ENCODE measurements at places on chromosomes 2 and 18. TPM values are rescaled to one million over a fixed set of nuclear protein-coding genes. Genes with fewer than 3 reads are reported as not detected.
A peak's percentile ranks its signal among the peaks of the same experiment; 100 is the strongest.

- no peak for DNase-seq
These were observed 70.9 kb upstream of the HAAO start for GRCh38 chr2:42863320-42863719.

- no peak for DNase-seq
These were observed 121.8 kb upstream of the CWC22 start for GRCh38 chr2:180128861-180129260.

- no peak for DNase-seq
These were observed 73.8 kb upstream of the B3GNT7 start for GRCh38 chr2:231321556-231322334.

GRCh38 chr2:130764035-130764820, 8.9 kb downstream of the AMER3 start:
- no peak for DNase-seq

DNA sequence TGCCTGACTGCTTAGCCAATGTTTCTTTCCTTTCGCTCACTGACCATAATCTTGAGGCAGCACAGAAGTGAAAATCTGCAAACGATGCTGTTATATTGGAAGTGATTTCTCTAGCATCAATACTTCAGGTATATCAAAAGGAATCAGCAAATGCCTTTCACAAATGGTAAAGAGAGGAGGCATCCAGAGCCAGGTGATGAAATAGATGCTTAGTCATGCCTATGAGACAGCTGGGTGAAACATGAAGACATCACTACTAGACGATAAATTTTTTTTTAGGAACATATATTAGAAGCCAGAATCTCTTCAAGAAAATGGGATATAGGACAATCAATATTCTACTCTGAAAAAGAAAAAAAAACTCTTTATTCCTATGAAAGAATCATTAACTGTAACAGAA, 249.2 kb upstream of the SLC39A10 start:
- DNase-seq: no peak

DNA sequence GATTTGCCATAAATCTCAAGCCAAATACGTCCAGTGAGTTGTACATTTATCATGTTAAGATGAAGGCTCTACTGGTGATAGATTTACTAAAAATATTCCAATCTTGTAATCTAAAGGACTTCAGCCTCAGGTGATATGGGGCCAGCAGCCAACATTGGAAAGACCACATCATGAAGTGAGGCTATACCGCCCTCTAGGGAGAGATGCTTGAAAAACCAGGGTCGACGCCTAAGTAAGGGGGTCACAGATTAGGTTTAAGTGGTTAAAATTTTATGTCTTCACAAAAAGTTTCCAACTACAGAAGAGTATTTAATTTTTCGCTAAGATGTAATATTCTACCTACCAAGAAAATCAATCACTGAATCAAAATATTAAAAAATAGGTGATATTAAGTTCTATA, 33.3 kb downstream of the DOCK10 start:
- DNase-seq: peak; percentile 62

DNA sequence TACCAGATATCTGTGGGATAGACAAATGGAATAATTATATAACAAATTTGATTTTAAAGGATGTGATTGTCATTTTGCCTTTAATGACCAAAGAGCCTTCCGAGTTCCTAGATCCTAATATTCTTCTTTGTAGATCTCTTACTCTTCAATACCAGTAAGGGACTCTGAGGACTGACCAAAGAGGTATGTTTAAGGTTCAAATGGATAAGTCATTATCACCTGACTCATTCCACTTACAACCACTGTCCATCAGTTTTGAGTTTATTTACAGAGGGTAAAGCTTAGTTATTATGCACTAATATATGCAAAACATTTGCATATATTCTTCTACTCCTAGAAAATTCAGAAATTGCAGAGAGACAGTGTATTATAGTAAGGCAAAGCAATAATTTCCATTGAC, 62.7 kb downstream of the CCDC148 start:
- no peak for DNase-seq

GRCh38 chr18:42520138-42520537, 565.1 kb downstream of the PIK3C3 start:
- DNase-seq: no peak

DNA sequence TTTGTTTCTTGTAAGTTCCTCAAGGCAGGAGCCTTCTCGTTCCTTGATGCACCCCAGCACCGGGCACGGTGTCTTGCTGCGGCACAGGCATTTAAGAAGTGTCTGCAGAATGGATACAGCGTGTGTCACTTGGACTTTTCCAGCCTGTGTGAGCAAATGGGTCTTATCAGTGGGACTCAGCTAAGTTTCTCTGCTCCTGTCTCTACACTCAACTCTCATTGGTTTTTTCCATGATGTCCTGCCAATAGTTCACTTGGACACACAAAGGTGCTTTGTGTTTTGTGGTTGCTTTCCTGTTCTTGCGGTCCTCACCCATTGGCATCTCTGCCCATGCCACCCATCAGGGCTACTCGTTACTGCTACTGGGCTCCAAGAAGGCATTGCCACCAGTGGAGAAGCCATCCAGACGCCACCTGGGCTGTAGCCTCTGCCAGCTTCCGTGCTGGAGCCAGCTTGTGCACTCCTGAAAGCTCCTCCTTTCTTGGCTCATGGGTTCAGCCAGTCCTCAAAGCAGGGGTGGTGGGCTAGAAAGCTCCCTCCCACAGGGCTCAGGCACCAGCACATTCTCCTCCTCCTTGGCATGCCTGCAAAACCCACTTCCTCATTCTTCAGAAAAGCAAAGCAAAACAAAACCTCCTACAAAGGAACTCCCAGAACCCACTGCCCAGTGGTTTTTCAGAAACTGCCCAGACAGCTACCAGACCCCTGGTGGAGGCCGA, 41.4 kb downstream of the IL1R2 start:
- DNase-seq: no peak

DNA sequence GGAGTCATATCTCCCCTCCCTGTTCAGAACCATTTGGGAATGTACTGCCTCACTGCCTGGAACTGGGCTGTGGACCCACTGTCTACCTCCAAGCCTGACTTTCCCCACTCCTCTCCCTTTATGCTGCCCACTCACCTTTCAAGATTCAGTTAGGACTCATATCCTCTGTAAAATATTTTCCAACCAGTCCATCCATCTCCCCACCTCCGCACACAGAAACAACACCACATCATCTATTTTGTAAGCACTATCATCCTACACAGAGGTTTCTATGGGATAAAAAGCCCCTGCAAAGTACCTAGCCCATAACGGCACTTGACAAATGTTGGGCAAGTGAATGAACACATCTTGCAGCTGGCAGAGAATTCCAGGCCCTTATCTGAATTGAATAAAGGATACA, 250.8 kb downstream of the ANAPC1 start:
- no peak for DNase-seq

- no peak for DNase-seq
These were observed 21.5 kb upstream of the SPRED2 start for GRCh38 chr2:65453916-65454315.

GRCh38 chr2:67436221-67436620, 39.1 kb downstream of the ETAA1 start:
- DNase-seq: no peak

- DNase-seq: no peak
These were observed 152.7 kb downstream of the TWIST2 start for GRCh38 chr2:239000500-239001073.

DNA sequence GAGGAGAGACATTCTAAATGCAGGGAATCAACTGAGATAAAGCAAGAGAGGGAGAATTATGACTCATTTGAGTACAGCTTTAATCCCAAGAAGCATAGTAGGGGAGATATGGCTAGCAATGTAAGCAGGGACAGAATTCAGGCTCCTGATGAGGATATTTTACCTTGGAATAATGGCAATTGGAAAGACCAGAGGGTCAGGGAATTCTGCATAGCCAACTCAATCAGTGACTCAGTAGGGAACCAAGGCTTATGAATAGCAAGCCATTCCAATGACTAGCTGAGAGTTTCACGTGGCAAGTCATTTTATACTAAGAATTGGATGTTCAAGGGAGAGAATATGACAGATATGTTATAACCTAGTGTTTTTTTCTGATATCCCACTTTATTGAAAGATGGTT, 563.8 kb upstream of the NETO1 start:
- DNase-seq: peak; percentile 70

- no peak for DNase-seq
These were observed 428.0 kb downstream of the FBXO15 start for GRCh38 chr18:73719611-73720010.

DNA sequence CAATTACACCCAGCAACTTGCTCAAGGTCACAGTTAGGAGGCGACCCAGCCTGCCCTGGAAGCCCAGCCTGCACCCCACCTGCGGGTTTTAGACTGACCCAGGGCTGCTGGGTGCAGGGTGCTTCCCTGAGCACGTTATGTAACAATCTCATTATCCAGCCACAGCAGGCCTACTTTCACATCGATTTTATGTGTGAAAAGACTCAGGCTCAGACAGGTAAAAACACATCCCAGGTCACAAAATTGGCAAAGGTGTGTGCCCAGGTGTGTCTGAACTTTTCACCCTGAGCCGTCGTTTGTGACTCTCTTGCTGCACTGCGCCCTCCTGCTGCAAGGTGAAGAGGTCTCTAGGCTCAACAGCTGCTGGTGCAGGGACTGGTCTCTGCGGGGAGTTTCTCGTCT, 668.2 kb upstream of the HS6ST1 start:
- DNase-seq: no peak

DNA sequence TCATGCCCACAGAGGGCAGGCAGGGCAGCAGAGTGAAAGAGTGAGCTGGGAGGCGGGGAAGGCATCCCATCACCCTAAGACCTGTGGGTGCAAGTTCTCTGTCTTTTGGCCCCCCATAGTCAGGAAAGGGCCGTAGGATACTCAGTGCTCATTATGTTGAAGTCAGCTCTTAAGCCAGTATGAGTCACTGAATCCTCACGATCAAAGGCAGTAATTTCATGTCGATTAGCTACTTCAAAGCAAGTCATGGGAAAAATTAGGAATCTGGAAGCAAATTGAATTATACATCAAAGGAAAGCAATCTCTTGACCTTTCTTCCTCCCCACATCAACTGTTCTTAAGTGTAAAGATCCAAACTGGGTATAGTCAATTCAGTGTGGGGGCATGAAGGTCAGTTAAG, 178.9 kb downstream of the FHOD3 start:
- no peak for DNase-seq

DNA sequence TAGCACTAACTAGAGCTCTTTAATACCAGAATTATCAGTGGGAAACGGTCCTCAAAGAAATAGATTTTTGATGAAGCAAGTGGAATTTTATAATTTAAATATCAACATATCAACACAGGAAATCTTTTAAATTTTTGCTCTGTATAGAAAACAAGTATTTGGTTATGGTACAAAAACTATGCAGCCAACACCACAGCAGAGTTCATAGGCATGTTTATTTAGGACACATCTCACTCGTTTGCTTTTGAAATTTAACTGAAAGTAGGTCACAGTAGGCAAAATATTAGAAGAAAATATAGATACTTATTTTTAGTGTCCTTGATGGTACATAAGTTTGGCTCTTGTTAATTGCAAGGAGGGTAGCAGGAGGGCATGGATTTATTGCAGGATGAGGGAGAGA, 34.3 kb upstream of the TANC1 start:
- no peak for DNase-seq

- DNase-seq: no peak
These were observed 3.3 kb upstream of the SLC14A2 start for GRCh38 chr18:45611943-45612342.

DNA sequence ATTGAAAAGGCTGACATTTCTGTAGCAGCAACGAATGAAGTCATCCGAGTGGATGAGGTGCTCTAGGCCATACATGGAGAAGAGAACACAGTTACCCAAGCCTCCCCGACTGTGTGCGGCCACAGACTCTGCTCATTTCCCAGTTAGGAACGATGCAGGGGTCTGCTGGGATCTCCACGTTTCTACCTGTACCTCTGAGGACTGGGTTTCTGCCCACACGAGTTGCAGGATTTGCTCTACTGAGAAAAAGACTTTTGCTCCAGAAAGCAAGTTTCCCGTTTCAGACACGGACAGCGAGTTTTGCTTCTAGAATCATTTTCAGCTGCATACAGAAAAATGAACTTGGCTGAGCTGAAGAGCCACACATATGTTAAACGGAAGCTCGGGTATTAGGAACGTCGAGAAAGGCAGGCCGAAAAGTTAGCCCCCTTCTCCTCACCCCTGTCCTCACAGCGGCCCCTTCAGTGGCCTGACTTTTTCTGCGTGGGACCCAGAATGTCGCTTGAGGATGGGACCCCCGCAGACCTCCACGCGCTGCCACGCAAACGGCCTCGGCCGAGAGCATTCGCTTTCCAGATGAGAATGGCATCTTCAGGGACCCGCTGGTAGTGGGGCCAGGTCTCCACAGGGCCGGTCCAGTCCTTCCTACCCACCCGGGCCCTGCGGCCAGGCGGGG, 582 bp upstream of the RAB31 start:
- no peak for DNase-seq

GRCh38 chr18:41624460-41624859, 330.6 kb upstream of the PIK3C3 start:
- DNase-seq: no peak

The CD207 gene
- not detected for total RNA-seq

The SF3B6 gene
- total RNA-seq: 329 TPM

The PELI1 gene
- total RNA-seq: 88.7 TPM

The SPAST gene
- total RNA-seq: 43.6 TPM

The SPC25 gene
- 38.9 TPM for total RNA-seq

The CROCC2 gene
- total RNA-seq: not detected

The SCN7A gene
- 1.0 TPM for total RNA-seq

All from neural progenitor cell (in vitro differentiated cells).